CD4-positive, alpha-beta T cell treated with Interleukin-17A for 4 hours (primary cell): ENCODE measurements at places on chromosomes 11 and 22.

DNA sequence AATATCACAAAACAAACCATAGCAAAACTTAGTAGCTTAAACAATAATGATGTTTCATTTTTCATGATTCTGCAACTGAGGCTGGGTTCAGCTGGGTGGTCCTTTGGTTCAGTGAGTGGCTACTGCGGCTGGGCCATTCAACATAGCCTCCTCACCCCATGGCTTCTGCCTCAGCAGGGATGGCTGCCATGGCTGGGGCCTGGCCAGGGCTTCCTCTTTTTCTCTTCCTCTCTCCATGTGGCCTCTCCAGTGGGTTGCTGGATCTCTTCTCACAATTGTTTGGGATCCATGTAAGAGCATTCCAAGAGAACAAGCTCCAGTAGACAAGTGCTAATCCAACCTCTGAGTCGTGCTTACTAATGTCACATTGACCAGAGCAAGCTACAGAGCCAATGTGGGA is 248.6 kb upstream of the PLET1 start:
- DNase-seq: no peak

DNA sequence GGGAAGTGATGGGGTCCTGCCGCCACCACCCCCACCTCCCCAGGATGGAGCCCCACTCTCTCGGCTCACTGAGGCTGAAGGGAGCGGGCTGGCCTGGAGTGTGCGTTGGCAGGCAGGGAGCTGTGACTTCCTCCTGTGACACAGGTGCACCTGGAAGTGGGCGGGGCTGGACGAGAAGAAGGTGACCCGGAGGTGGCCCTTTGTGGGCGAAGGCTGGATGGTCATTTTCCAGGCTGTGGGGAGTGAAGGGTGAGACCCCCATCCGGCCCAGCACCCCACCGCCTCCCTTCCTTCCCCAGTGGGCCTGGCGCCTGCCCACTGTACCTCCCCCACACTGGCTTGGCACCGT is 15.3 kb downstream of the IL17REL start:
- no peak for DNase-seq

DNA sequence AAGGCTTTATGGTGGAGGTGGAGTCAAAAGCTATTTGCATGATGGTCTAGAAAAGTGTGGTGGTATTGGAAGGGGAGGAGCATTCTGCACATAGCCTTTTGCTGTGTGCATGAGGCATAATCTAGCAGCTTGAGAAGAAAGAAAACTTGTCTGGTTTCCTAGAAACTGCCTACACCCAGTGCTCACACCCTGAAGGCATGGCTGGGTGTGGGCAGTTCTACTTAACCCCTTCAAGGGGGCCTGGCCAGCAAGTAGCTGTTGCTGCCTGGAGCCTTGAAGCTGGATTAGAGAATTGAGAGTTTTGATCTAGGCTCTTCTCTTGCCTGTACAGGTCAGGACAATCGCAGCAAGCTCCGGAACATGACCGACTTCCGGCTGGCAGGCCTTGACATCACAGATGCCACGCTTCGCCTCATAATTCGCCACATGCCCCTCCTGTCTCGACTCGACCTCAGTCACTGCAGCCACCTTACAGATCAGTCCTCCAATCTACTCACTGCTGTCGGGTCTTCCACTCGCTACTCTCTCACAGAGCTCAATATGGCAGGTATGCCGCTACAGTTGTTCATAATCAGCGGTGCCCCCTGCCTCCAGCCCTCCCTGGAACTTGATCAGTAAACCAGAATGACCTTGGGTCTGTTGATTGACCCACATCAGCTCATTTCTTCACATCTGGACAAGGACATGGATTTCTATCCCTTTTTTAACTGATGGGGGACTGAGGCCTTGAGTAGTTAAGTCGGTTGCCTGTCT is 12.2 kb upstream of the GRK2 start:
- DNase-seq: no peak

- peak; percentile 53 for DNase-seq
Observed at GRCh38 chr11:67415501-67416304, at the start of gene CARNS1. Gene CARNS1, plus strand, starts transcription at chr11:67415678. Its CDS starts 522 bp downstream, at chr11:67416200.

GRCh38 chr11:33461369-33462125 is 204.4 kb downstream of the HIPK3 start:
- DNase-seq: no peak

DNA sequence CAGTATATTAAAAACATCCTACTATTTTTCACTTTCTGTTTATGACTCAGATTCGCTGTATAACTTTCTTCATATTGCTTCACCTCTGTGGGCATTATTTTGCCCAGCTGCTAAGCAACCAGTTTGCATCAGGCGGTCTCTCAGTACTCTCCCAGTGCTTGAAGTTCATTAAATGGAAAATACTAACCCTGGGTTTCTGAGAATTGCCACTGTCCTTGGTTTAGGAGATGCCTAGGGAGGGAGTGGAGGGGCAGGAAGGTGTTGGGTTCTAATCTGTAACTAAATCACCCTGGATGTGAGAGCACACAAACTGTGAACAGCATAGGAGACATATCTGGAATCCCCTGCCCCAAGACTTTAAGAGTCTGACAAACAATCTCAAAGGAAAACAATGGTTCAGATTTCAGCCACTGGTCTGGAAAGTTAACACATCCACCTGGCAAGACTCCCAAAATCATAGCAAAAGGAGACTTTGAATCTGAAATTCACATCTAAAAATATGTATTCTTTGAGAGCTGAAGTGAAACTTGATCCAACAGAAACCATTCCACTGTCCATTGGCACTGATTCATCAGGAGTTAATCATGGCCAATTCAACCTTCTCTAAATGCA is 540.0 kb downstream of the SOX6 start:
- no peak for DNase-seq

DNA sequence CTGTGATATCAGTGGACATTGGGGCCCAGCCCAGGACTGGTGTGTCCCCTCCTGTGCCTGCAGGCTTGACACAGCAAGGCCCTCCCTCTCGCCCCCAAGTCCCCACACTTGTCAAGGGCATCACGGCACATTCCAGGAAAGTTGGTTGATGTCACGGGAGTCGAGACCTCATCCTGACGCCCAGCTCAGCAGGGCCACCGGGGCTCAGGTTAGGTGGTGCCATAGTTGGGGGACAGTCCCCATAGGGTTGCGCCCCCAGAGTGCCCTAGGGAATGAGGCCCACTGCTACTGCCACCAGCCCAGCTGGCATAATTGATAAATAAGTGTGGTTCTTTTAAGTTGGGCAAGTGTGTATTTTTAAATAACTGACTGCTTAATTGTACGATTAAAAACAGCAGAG is 28.3 kb upstream of the GRAMD4 start:
- no peak for DNase-seq

- no peak for DNase-seq
Observed at GRCh38 chr11:70367071-70367470, 31.3 kb upstream of the CTTN start.
